Karpas-422 (cell line): ENCODE measurements at places on chromosomes 4 and X. TPM values are rescaled to one million over a fixed set of nuclear protein-coding genes. Genes with fewer than 3 reads are reported as not detected.

Gene DCAF8L2
- not detected in 2 replicates for total RNA-seq

Gene ADGRG4
- not detected in 2 replicates for total RNA-seq

Gene NEUROG2
- total RNA-seq, result 5.1 and 9.6 TPM in 2 replicates

Gene PGK1
- 299 and 337 TPM in 2 replicates for total RNA-seq

Gene JADE3
- total RNA-seq, result 0.07 and 0.29 TPM in 2 replicates

Gene SERPINA7
- total RNA-seq, result not detected in 2 replicates

Gene TCEAL3
- 1.8 and 6.9 TPM in 2 replicates for total RNA-seq

Gene SPANXA1
- not detected in 2 replicates for total RNA-seq

Gene PDCL2
- not detected in 2 replicates for total RNA-seq

Gene GPR173
- total RNA-seq, result 0.36 and 0.71 TPM in 2 replicates

Gene PRDM8
- not detected in 2 replicates for total RNA-seq

Gene PPP1R2C
- not detected in 2 replicates for total RNA-seq

Gene FAM184B
- total RNA-seq, result not detected in 2 replicates

Gene SCML1
- total RNA-seq, result not detected in 2 replicates

Gene TFE3
- 4.4 and 11.8 TPM in 2 replicates for total RNA-seq

Gene OPN1MW3
- total RNA-seq, result not detected in 2 replicates

Gene TAF7L
- not detected in 2 replicates for total RNA-seq

Gene FBXO8
- 7.9 and 13.5 TPM in 2 replicates for total RNA-seq

Gene RRAGB
- total RNA-seq, result 10.4 and 12.0 TPM in 2 replicates

Gene TBC1D8B
- total RNA-seq, result not detected in 2 replicates

Gene TBL1X
- total RNA-seq, result 9.4 and 11.5 TPM in 2 replicates

Gene LINC00632
- total RNA-seq, result not detected in 2 replicates

Gene ADH7
- not detected in 2 replicates for total RNA-seq

Gene CETN2
- 16.8 and 24.1 TPM in 2 replicates for total RNA-seq

Gene PHEX
- total RNA-seq, result 1.3 TPM in 1 of 2 replicates, not detected in the other

Gene GLUD2
- total RNA-seq, result 0.07 and 0.11 TPM in 2 replicates

Gene CTAG1A
- not detected in 2 replicates for total RNA-seq

Gene PRRG3
- total RNA-seq, result not detected in 2 replicates

Gene IL15
- total RNA-seq, result not detected in 2 replicates

Gene RNF150
- total RNA-seq, result not detected in 2 replicates

Gene ATP2B3
- not detected in 2 replicates for total RNA-seq

Gene HNRNPDL
- total RNA-seq, result 68.5 and 87.5 TPM in 2 replicates

Gene RNF175
- total RNA-seq, result 0.14 and 0.34 TPM in 2 replicates

Gene GAGE13
- not detected in 2 replicates for total RNA-seq

Gene SMIM31
- not detected in 2 replicates for total RNA-seq

Gene POU3F4
- not detected in 2 replicates for total RNA-seq

Gene COX7B2
- not detected in 2 replicates for total RNA-seq

Gene MAGEA9B
- 0.11 TPM in 1 of 2 replicates, not detected in the other for total RNA-seq

Gene BRS3
- not detected in 2 replicates for total RNA-seq

Gene GAGE1
- total RNA-seq, result not detected in 2 replicates

Gene F9
- total RNA-seq, result not detected in 2 replicates

Gene NDP
- total RNA-seq, result not detected in 2 replicates

Gene FAM133A
- total RNA-seq, result not detected in 2 replicates

Gene MAGEC2
- total RNA-seq, result not detected in 2 replicates

Gene FAM47A
- total RNA-seq, result not detected in 2 replicates

Gene CCDC160
- total RNA-seq, result not detected in 2 replicates

Gene AMMECR1
- 8.5 and 15.1 TPM in 2 replicates for total RNA-seq

Gene MAGEB6
- total RNA-seq, result not detected in 2 replicates

Gene PAGE2B
- not detected in 2 replicates for total RNA-seq

Gene FREM3
- not detected in 2 replicates for total RNA-seq

Gene PLXNA3
- 7.2 and 15.8 TPM in 2 replicates for total RNA-seq

Gene CT45A9
- total RNA-seq, result not detected in 2 replicates

Gene CFAP99
- total RNA-seq, result 0.67 TPM in 1 of 2 replicates, not detected in the other

Gene CSN1S1
- total RNA-seq, result not detected in 2 replicates

Gene MND1
- total RNA-seq, result 46.9 and 47.1 TPM in 2 replicates

Gene F11
- total RNA-seq, result 0.34 TPM in 1 of 2 replicates, not detected in the other

Gene HSFX2
- not detected in 2 replicates for total RNA-seq

Gene MAP9
- 16.1 and 57.4 TPM in 2 replicates for total RNA-seq

Gene CSAG2
- total RNA-seq, result not detected in 2 replicates
